ENCODE measurements at places on chromosomes 7 and 10.

DNA sequence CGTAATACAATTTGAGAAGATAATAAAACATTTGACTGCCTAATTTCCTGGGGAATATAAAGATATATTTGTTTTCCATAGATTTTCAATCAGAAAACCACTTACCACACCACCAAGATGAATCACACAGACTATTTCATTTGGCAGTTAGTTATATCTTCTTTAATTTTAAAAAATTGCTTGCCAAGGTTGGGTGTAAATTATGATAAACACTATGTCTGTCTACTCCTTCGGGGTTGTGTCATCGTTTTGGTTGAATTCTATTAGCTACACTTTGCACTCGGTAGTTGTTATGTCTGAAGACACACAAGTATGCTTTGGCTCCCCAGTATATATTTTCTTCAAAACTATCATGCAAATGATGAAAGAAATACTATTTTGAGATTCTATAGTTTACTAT is 594.8 kb upstream of the SEMA3D start:
- no peak for DNase-seq

- DNase-seq, result no peak
Measured at GRCh38 chr10:50536617-50537240, 87.0 kb downstream of the SGMS1 start.

GRCh38 chr7:132646052-132646451 is 69.8 kb upstream of the PLXNA4 start:
- no peak for DNase-seq

DNA sequence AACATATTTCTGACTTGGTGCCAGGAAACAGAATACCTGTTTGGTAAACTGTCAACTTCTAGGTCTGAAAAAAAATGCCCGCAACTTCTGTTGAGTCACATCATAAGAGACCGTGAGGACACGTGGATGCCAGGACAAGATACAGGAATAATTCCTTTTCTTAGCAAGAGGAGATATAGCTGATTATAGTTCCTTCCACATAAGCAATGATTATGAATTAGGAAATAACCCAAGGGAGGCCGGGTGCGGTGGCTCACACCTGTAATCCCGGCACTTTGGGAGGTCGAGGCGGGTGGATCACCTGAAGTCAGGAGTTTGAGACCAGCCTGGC is 75.2 kb downstream of the CDC123 start:
- no peak for DNase-seq

GRCh38 chr10:30988831-30989435 is 42.7 kb downstream of the ZNF438 start:
- DNase-seq, result no peak

- no peak for DNase-seq
Measured at GRCh38 chr10:50552771-50553535, 70.8 kb downstream of the SGMS1 start.

DNA sequence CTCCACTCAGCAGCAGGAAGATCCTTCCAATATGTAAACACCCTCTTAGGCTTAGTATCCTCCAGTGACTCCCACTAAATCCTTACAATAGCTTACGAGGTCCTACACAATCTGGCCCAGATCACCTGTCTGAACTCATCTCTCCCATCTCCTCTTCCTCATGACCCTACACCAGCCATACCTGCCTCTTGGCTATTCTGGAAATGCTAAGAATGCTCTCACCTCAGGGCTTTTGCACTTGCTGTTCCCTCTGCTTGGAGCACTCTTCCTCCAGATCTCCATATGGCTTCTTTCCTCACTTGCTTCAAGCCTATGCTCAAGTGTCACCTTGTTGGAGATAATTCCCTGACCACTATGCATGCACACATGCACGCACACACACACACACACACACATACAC is 50.8 kb upstream of the FRMD4A start:
- DNase-seq, result no peak

- no peak for DNase-seq
Measured at GRCh38 chr10:59303018-59303417, 59.3 kb downstream of the FAM13C start.

DNA sequence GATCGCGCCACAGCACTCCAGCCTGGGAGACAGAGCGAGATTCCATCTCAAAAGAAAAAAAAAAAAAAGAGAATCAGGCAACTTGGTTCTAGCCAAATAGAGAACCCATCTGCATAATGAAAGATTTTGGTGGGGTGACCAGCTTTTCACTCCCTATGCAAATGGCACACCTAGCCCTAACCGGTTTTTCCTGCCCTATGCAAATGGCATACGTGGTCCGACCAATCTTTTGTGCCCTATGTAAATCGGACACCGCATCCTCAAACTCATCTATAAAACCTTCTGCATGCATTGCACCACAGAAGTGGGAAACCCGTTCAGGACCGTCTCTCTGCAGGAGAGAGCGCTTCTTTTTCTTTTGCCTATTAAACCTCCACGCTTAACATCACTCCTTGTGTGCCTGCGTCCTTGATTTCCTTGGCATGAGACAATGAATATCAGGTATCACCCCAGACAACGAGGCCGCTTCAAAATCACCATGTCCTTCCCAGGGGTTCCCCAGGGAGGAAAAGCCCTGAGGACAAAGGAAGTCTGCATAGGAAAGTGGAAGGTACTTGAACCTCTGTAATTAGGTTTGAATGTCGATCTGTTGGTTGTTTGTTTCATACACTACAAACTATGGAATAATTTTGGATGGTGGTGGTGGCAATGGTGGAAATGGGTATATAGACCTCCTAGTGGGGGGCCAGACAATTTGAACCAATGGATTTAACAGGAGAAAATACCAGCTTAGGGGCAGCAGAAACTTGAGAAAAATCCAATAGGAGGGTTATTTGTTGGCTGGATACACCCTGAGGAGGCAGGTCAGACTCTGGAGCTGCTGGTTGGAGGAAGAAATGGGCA is 396.2 kb downstream of the TYW1 start:
- DNase-seq, result no peak

- no peak for DNase-seq
Measured at GRCh38 chr10:123778719-123779517, 112.7 kb downstream of the CPXM2 start.

- no peak for DNase-seq
Measured at GRCh38 chr7:47446871-47447466, 134.9 kb downstream of the TNS3 start.

GRCh38 chr7:112416127-112416526 is 34.1 kb upstream of the IFRD1 start:
- DNase-seq, result no peak

- no peak for DNase-seq
Measured at GRCh38 chr7:17234030-17234397, 64.4 kb upstream of the AHR start.

DNA sequence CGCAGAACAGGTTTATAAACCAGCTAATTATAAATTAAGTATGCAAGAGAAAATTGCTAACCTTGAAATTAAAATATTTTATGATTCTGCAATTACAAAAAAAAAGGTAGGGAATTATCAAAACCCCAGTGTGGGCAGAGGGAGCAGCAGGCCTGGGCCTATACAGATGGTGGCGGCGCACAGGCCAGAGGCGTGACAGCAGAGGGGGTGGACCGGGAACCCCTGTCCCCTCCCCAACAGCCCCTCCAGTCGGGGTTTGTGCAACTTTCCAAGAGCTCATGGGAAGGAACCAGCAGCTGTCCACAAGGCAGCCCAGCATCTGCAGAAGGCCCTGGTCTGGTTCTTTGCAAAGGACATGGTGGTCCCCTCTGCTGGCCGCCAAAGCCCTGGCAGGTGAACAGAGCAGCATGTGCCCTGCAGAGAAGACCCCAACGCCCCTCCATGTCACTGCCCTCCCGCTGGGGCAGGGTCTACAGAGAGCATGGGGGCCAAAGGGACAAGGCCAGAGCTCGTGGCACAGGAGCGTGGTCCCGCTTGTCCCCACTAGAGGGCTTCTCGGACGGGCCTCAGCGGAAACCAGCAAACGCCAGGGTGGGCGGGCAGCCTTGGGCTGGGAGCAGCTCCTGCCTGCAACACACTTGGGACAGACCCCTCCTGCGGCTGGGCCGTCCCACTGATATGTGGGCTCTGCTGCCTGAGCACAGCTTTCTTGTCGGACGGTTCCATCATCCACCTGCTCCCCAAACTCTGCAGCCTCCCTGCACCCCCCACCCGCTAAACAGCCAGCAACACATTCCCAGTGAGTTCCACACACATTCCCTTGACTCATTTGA is 75.1 kb downstream of the EBF3 start:
- no peak for DNase-seq

DNA sequence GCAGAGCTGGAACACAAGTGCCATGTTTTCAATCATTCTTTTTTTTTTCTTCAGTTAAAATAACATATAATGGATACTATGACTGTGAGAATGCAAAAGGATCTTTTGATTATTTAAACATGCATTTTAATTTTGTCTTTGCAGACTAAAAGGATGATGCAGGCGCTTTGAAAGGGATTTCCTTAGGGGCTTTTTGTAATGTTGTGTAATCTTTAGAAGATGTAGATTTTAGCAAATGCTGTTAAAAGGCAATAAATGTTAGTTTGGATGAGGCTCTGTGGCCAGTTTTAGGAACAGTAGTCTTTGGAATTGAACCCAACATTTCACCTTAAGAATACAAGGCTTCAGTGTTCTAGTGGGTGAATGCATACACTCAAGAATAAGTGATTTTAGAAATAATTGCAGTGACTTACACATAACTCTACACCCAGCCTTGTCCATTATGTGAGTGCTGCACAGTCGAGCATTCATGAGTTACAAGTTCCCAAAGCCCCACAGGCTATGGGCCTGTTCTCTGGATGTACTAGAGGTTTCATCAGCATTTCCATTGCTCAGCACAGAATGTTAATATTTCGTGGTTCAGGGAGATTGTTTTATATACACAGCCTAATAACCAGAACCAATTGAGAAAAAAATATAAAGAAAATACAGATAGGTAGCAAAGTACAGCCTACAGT is 11.6 kb downstream of the PAPSS2 start:
- DNase-seq, result no peak

DNA sequence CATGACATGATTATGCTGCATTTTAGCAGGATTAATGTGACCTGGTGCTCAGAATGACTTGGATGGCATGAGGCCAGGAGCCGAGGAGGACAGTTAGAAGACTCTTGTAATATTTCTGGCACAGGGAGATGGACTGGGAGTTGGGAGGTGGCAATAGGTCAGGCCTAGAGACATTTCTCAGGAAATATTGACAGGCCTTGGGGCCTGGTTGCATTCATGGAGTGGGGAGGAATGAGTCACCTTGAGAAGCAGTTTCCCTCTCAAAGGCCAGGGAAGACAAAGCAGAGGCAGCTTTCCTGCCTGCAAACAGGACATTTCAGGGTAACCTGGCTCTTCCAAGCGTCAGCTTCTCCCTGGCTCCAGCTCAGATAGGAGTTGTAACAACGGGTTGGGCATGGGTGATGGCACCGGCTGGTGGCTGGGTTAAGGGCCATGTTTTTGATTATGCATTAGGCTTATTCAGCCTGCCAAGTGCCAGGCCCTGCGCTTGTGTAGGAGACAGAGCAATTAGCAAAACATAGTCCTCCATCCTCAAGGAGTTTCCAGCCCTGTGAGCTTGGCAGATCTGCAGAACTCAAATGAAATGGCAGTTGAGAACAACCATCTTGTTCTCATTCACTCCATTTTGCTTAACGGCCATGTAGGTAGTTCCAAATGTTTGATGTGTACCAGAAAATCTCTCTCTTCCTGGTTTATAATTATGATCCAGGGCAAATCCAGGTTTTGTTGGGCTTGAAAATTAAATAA is 38.2 kb downstream of the HK1 start:
- DNase-seq, result no peak

DNA sequence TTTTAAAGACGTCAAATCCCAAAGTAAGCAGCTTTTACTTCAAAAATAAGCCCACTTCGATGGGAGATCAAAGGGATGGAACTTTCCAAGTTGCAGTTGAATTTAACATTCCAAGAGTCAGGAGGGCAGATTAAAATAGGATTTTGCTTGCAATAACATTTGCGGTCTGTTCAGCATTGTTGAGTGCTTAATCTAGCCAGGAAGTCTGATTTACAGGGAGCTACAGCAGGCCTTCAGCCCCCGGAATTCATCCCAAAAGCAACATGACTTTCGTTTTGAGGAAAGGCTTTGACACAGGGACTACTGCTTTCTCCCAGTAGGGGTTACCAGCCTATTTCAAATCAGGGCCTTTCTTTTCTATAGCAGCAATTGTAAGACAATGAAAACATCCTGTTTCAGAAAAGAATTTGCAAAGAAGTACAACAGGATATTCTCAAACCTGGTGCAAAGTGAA is 279.6 kb upstream of the PITRM1 start:
- no peak for DNase-seq

- no peak for DNase-seq
Measured at GRCh38 chr7:132537456-132538145, 38.7 kb downstream of the PLXNA4 start.

DNA sequence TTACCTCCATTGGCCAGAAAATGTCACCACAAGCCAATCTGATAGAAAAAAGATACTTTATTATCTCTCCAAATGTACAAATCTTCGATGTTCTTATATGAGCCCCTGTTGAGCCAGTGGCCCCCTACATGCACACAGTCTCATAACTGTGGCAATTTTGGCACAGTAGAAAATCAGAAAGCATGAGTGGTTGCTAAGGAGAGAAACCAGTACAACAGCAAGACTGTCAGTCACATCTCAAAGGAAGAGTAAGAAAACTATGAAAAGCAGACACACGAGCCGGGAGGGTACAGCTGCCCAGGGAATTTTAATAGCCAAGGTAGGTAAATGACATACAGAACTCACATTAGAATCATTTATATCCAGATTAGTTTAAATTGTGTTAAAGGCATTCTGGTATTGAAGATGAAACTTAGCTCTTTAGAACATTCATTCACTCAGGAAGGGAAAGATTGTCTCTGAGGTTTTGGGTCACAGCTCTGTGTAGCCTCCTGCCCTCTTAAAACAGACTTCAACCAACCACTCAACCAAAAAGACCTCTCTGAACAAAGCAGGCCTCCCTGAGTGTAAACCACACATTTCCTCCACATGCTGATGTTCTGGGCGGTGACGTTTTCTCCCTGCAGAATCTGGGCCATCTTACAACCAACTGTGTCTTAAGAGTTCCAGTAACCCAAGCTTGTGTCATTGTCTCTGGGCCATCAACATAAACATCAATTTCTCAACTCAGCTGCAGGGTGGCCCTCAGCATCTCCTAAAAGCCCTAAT is 80.8 kb upstream of the ADAM12 start:
- DNase-seq, result no peak

GRCh38 chr7:45863715-45864114 is 9.2 kb downstream of the CCDC201 start:
- DNase-seq, result no peak

DNA sequence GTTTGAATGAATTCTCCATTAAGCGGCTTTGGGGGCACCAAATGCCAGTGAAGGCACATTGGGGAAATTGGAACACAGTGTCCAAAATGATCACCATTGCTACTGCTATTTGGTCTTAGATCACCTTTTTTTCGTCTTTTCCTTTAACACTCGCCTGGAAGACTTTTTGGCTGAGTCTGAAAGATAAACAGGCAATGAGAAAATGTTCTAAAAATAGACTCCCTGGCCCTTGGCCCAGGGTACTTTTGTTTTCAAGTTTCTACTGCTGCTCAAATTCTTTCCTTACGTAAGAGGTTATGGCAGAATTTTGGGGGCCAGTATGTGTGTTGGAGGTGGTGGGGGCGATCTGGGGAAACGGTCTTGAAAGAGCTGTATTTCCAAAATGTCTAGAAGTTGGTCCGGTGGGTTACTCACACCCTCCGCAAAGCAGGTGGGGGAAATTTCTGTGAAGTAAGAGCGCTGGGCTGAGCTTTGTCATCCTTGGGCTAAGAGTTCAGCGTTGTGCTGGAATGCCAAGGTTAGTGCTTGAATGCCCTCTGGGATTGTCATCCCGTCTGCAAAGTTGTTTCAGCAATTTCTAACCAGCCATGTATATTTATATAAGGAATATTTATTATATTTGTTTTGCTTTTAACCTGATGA is 1.3 kb upstream of the ITPRIP start:
- DNase-seq, result no peak

Measured in stimulated activated CD8-positive, alpha-beta memory T cell treated with anti-CD3 and anti-CD28 coated beads, Interleukin-7, amount 100 ng/mL, for 1 hour (primary cell).